Osteocyte (in vitro differentiated cells): ENCODE measurements at places on chromosomes 4 and X. TPM values are rescaled to one million over a fixed set of nuclear protein-coding genes. Genes with fewer than 3 reads are reported as not detected.

The CITED1 gene
- 1.1 TPM in 1 of 2 replicates, not detected in the other for total RNA-seq

The EVC gene
- total RNA-seq = 40.9 and 41.6 TPM in 2 replicates

The P2RY8 gene
- total RNA-seq = not detected in 2 replicates

- H3K27me3 ChIP-seq = no peaks in the 10 kb centered on the region
- peak overlapping the region; percentile 13 for H3K27ac ChIP-seq
- H3K4me3 ChIP-seq = peak overlapping the region; percentile 8
- peaks cover 33% of the 10 kb centered on the region for H3K36me3 ChIP-seq
- no peak for DNase-seq
These were observed 72.0 kb downstream of the FAT1 start for GRCh38 chr4:186651624-186652023.

DNA sequence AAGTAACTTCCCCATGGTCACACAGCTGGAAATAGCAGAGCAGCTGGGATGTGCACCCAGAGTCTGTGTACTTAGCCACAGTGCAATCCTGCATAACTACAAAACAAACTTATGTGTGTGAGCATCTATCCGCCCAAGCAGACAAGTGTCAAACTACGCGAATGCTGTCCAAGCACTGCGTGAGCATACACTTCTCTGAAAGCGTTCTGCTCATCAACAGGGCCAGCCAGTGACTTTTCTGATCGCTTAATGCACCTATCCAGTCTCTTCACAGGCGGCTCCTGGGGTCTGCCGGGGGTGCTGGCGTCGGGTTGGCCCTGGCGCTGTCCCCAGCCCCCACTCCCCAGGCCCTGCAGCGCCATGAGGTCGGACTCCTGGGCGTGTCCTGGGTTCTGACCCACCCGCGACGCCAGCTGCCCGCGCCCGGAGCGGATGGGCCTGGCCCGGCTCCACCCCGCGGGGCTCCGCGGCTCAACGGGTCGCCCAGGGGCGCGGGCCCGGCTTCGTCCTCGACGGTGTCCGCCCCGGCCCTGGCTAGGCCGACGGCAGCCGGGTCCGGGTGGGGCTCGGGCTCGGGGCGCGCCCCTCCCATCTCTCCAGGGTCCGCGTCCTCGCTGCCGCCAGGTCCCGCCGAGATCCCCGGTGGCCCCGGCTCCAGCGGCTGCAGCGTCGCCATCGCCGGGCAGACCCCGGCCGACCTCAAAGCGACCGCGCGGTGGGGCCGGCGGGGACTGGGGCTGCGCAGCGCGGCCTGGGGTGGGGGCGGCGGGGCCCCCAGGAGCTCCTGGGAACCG lies 1.3 kb upstream of the ZNF141 start:
- peaks cover 21% of the 10 kb centered on the region for H3K4me1 ChIP-seq
- H3K4me3 ChIP-seq = peak overlapping the region; percentile 99
- no peaks in the 10 kb centered on the region for H3K27me3 ChIP-seq
- H3K36me3 ChIP-seq = peaks cover 20% of the 10 kb centered on the region
- DNase-seq = no peak
- peak overlapping the region; percentile 34 for H3K27ac ChIP-seq

DNA sequence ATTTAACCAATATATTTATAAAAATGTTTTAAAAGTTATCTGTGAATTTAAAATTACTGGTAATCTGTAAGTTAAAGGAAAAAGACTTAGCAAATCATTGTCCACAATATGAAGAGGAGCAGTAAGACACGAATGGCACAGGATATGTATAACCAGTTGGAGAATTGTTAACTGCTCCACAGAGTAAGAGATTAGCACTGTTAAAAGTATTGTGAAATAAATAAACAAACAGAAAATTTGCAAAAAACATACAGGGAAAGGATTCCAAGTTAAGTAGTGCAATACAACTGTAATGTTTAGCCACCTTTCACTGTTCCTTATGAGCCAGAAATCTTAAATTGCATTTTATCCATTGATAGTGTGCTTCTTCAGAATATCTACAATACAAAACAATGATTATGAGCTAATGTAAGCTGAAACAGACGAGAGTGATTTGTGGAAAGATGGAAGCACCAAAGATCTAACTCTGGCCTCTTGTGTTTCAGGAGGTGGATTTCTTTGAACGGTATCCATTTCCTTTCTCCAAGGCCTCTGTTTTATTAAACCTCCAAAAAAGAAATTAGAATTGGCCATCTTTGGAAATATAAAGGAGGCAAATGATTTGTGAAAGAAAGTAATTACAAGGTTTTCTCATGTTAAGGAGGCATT lies 188.4 kb downstream of the UNC5C start:
- no peak overlapping the region for H3K27ac ChIP-seq
- peaks cover 10% of the 10 kb centered on the region for H3K4me1 ChIP-seq
- DNase-seq = no peak
- H3K36me3 ChIP-seq = no peaks in the 10 kb centered on the region
- H3K27me3 ChIP-seq = peaks cover 11% of the 10 kb centered on the region

DNA sequence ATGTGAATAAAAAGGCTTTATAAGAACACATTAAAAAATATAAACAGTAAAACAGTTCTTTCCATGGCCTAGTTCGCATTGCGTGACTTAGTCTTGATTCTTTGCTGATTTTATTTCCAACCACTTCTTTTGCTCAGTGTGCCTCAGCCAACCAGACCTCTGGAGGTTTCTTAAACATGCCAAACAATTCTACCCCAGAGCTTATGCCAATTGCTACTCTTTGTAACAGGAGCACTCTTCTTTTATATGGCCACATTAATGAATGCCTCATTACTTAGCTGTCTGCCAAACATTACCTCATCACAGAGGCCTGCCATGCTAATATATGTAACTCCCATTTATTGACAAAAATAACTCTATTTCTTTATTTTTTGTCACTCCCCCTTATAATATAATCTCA lies 202.3 kb downstream of the NDST4 start:
- H3K27ac ChIP-seq = no peak overlapping the region
- H3K4me3 ChIP-seq = no peak overlapping the region
- H3K4me1 ChIP-seq = peaks cover 16% of the 10 kb centered on the region
- no peak for DNase-seq
